Hematopoietic multipotent progenitor cell treated with erythropoietin and hydrocortisone succinate and interleukin-3 and kit ligand, for 6 days (in vitro differentiated cells): ENCODE measurements at places on chromosomes 6 and 20.

DNA sequence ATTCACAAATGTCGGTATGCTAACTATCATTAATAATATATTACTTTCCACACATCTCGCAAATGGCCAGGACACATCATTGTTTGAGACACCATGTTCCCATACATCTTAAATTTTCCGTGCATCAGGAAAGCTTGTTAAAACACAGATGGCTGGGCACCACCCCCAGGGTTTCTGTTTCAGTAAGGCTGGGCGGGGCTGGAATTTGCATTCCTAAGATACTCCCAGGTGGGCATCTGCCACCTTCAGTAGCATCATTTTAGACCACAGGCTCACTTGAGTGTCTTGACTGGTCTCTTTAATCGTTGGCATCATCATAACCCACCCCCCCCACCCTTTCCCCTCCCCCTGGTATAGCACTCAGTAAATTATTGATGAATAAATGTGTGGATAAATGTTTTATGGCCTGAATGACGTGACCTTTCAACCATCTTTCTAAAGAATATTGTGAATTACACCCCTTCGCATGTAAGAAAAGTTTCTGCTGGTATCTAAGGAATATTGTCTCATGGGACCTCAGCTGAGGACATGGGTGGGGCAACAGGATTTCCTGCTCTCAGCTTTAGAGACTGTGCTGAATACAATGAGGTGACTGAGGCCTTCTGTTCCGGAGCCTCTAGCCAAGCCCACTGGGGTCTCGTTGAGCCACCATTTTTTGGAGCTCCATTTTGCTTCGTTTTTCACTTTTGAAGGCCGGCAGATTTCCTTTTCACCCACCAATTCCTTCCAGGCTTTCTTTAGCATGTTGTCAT lies 124.1 kb upstream of the NEDD9 start:
- no peak for DNase-seq

DNA sequence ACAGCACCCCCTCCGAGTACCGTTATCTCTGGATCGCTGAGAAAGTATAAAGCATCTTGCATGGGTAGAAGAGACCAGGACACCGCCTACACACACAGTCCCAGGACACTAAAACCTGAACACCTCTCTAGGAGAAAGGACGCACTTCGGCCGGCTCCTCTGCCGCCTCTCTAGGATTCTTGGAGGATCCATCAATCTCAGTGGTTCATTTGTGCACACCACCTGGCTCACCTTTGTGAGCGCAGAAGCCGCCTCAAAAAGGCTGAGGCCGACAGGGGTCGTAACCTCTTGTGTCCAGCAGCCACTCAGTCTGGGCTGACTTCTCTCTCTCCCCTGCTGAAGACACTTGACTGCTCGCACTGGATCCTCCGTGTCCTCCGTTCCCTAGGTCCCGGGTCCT lies 13.5 kb downstream of the ZSCAN23 start:
- DNase-seq: no peak

DNA sequence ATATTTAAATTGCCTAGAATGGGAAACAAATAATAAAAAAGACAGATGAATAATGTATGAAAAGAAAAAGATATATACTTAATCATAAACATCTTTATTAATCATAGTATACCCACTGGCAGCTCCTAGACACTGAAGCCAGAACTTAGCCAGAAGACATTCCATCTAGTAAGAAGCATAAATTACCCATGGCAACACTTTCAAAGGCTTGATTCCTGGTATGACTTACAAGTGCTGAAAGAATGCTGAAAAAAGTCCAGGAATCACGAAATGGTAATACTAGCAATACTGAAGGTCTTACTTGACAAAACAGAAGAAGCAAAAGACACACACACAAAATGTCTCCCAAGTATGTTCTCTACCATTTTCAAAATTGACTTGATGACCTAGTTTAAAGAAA lies 38.0 kb downstream of the RWDD2A start:
- no peak for DNase-seq

DNA sequence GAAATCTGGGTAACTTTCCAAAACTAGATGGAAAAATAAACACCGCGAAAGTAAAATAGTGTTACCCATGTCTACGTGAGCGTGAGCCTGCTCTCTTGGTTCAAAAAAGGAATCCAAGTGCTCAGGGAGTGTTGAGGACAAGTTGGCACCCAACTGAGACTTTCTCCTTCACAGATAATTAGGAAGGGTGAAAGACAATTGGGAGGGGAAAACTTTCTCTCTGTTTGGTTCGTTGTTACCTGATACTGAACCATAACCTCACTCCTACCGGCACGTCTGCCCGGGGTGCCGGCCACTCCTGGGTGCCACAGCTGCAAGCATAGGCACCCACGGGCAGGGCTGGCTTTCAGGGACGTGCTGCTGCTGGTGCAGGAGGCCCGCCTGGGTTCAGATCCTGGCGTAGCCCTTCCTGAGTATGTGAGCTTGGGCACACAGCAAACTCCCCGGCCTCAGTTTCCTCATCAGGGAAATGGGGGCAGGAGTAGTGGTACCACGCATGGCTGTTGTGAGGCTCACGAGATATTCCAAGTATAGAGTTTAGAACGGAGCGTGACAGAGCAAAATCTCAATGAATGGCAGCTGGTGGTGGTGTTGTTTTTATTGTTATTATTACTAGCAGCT lies 38.2 kb upstream of the PMEPA1 start:
- DNase-seq: no peak

GRCh38 chr6:139927236-139927635 lies 552.8 kb upstream of the CITED2 start:
- peak; percentile 13 for DNase-seq

DNA sequence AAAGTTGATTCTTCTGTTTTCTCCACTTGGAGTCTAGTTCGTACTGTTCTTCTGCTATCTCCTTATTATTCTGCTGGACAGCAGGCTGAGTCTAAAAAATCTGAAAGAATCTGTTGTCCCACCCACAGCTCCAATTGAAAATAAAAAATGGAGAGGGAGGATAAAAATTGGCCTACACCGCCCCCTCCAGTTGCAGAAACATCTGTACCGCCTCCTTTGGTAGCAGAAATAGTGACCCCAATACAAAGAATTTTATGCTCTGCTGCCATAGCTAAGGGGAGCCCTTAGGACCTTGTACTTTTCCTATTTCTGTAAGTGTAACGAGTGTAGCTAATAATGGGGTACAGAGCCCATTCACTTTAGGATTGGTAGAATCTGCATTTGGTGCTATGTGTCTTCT lies 4.9 kb upstream of the FKBP1A start:
- no peak for DNase-seq
